ENCODE measurements at places on chromosomes 2 and 18.

DNA sequence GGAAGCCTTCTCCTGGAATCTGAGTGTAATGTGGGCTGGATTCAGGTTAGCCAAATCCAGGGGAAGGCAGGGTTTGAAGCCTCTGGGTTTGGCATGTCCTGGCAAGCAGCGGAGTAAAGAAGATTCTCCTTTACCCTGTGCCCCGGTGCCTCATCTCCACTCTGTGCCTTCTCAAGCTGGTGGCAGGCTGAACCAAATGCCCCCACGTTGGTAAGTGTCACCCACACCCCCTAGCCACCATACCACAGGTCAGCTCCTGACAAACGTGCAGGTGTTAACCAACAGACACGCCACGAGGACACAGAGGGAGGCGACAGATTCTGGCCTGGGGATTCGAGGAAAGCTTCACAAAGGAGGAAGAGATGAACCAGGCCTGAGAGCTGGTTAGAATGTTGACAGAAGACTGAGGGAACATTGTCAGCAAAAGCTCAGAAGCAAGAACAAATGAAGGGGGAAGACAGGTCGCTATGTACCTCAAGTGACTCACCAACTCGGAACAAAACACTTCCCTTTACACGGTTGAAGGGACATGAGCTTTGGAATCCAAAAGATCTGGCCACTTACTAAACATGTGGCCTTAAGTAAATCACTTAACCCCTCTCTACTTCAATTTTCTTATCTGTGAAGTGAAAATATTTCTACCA, 85.2 kb upstream of the LCLAT1 start:
- DNase-seq: no peak

DNA sequence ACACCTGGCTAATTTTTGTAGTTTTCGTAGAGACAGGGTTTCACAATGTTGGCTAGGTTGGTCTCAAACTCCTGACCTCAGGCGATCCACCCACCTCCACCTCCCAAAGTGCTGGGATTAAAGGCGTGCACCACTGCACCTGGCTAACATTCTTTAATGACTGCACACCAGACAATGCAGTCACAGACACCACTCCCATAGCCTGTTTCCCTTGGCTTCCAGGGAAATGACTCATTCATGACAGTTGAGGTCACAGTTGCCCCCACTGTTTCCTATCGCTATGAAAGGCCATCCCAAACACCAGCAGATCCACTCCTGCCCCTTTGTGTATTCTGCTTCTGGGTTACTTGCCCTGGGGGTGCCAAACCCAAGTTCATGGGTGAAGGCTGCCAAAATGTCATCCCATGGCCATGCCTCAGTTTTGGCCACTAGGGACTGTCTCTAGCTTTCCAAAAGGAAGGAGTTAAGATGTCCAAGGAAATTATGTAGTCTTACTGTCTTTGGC, 8.7 kb downstream of the CHMP1B start:
- DNase-seq: no peak

DNA sequence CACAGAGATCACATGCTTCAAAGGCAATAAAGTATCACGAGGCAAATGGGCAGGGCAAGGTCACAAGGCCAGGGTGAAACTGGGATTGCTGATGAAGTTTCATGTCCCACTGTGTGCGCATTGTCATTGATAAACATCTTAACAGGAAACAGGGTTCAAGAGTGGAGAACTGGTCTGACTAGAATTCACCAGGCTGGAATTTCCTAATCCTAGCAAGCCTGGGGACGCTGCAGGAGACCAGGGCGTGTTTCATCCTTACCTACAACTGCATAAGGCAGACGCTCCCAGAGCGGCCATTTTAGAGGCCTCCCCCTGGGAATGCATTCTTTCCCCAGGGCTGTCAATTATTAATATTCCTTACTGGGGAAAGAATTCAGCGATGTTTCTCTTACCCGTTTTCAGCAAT, 33.2 kb downstream of the PTPN4 start:
- DNase-seq: no peak

DNA sequence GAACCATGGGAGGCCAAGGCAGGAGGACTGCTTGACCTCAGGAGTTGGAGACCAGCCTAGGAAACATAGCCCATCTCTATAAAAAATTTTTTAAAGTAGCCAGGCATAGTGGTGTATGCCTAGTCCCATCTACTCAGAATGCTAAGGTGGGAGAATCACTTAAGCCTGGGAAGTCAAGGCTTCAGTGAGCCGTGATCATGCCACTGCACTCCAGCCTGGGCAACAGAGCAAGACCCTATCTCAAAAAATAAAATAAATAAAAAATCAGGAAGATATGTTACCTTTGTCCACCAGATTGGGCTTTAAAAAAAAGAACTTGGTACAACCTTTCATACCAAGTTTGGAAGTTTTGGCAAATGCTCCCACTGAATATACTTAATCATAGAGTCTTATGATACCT, 35.3 kb downstream of the CFAP210 start:
- no peak for DNase-seq

DNA sequence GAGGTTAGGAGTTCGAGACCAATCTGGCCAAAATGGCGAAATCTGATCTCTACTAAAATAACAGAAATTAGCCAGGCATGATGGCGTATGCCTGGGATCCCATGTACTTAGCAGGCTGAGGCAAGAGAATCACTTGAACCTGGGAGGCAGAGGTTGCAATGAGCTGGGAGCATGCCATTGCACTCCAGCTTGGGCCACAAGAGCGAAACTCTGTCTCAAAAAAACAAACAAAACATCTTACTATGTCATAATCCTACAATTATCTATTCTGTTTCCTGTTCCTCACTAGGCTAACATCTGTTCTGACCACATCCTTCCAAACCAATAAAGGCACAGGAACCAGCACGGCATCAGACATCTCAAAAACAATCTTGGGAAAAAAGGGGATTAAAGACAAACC, 361.8 kb upstream of the UBE2E3 start:
- no peak for DNase-seq

DNA sequence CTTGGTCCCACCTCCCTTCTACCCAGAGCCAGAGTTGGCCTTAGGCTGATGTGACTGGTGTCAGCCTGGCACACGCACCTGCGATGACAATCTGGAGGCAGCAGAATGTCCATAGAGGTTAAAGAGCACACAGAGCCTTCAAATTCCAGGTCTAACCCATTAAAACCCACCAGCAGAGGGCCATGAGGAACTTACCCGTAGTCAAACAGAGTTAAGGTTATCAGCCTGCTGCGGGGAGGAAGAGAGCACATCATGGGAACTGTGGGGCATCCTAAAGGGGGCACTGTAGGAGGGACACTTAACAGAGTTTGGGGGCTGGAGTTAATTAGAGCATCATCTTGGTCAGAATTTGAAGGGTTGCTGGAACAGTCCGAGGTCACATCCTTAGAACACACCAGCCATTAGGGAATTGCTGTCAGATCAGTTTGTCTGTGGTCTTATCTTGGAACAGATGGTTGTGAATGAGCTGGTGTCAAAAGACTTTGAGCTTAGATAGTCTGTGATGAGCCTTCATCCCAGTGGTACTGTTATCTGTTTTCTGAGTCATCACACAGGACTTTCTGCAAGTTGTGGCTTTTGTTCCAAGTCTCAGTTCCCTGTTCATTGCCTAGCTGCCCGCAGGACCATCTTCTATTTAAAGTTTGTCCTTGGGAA, 248.6 kb downstream of the LOXHD1 start:
- DNase-seq: no peak

All from NCI-H1105 treated with DMSO at 0.1 percent for 48 hours (cell line).